HT1080 (cell line): ENCODE measurements at places on chromosomes 3 and 15. TPM values are rescaled to one million over a fixed set of nuclear protein-coding genes. Genes with fewer than 3 reads are reported as not detected.

The SEMA3G gene
- 0.43 and 0.53 TPM in 2 replicates for total RNA-seq

- DNase-seq, result peak; percentile 38
Measured at GRCh38 chr15:62711691-62712454, 330.7 kb upstream of the TPM1 start.

The SCG3 gene
- not detected in 2 replicates for total RNA-seq

- DNase-seq, result peak; percentile 51
Measured at GRCh38 chr3:12479919-12480427, 4.3 kb upstream of the TSEN2 start.

- DNase-seq, result no peak
Measured at GRCh38 chr15:79620112-79620857, 188.1 kb downstream of the MINAR1 start.

The UROC1 gene
- 0.03 TPM in 1 of 2 replicates, not detected in the other for total RNA-seq

- no peak for DNase-seq
Measured at GRCh38 chr15:67899596-67900283, 59.9 kb upstream of the RNU6-1 start.

The CTDSPL2 gene
- total RNA-seq, result 60.1 and 69.7 TPM in 2 replicates

The ZBBX gene
- total RNA-seq, result 0.30 TPM in 1 of 2 replicates, not detected in the other

The COL6A5 gene
- total RNA-seq, result 0.17 and 0.26 TPM in 2 replicates

The DAZL gene
- 0.07 TPM in 1 of 2 replicates, not detected in the other for total RNA-seq

DNA sequence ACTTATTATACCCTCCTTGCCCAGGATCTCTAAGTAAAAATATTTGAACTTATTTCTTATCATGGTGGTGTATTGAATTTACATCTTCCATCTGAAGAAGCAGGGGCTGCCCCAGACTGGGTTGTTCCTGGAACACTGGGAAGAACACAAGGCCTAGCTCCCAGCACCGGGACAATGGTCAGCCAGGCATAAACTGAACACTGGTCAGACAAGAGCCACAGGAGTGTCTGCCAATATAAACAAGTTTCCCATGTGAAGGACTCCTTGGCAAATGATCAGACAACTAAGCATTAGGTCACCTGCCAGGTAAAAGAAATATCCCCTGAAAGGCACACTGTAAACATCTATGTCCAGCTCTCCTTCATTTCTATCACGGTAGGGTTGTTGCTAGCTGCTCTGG, 172.4 kb downstream of the ATP8B4 start:
- DNase-seq, result no peak

- peak; percentile 97 for DNase-seq
Measured at GRCh38 chr3:157088601-157089454, 71.1 kb downstream of the CCNL1 start.

- DNase-seq, result no peak
Measured at GRCh38 chr3:64185436-64185835, 39.8 kb downstream of the PRICKLE2 start.

DNA sequence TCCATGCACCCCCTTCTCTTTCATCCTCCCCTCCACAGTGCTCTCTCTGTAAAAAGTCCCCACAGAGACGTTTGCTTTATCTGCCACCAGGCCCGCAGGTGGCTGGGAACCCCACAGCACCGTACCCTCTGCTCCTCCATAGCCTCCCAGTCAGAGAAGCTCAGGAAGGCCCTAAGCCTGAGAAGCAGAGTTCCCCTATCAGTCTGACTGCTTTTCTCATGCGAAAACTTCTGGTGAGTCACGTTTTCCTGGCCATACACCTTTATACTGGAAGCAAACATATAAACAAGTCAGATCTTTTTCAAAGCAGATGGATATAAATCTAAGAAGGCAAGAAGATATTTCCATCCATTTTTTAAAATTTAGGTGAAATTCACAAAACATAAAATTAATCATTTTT, 51.5 kb upstream of the MEF2A start:
- DNase-seq, result no peak

GRCh38 chr15:59918994-59919951, 84.8 kb upstream of the FOXB1 start:
- DNase-seq, result peak; percentile 91

DNA sequence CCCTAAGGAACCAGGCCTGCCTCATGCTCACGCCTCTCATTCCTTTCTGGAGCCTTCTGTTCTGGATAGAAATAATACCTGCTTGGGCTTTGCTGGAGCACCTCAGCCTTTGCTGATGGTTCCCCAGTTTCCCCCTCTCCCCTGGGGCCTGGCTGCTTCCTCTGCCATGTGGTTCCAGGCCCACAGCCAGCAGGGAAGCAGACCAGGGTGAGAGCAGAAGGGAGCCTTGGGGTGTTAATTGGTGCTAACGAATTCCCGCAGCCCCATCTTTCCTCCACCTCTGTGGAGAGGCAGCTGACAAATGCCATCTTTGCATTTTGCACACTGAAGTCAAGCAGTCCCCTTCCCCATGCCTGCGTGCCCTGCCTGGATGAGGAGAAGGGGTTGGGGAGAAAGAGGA, 13.1 kb upstream of the CORO2B start:
- DNase-seq, result no peak

DNA sequence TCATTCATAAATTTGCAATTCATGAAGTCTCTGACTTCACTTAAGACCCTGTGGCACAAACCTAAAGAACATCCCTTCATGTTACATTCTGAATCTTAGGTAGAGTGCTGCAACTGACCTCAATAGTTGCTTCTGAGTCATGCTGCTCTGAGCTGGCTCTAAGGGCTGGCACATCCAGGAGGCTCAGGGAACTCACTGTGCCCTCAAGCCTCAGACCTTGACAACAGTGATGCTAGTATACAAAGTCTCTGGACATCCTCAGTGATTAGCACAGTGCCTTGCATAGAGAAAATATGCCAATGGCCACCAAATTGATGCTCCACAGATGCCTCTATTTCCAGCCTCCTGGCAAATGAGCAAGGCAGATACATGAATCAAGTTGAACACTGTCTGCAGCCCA, 740.9 kb upstream of the LMCD1 start:
- no peak for DNase-seq

The IL20RB gene
- 1.1 TPM in 2 replicates for total RNA-seq

DNA sequence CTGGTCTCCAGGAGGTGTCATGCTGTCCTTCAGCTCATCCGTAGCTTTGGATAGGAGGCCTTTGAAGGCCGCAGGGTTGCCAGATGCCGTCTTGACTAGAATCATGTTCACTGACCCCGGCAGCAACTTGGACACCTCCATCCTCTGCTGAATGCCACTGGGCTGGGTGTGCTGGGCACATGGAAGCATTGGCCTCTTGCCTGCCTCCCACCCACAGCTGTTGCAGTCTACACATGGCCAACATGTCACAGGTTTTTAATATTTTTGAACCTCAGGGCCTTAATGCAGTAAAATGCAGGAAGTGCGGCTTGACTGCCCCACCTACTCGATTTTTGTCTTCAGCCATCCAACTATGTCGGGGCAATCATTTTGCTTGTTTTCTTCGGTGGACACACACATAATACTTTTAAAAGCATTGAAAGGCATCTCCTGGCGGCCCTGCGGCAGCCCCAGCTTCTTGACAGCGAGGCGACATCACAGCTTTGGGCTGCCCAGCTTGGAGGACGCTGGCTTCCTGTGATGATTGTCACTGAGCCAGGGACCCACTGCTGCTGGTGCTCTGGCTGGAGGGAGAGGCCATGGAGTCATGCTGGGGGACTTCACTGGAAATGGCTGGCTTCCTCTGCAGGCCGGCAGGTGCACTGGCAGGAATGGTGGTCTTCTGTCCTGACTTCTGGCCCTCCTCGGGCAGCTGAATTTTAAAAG, 31.6 kb upstream of the ACAD9 start:
- no peak for DNase-seq

- no peak for DNase-seq
Measured at GRCh38 chr3:152452318-152452717, 183.6 kb downstream of the MBNL1 start.

The ITIH1 gene
- total RNA-seq, result not detected in 2 replicates

The GABRR3 gene
- total RNA-seq, result not detected in 2 replicates

The EXD1 gene
- total RNA-seq, result not detected in 2 replicates

DNA sequence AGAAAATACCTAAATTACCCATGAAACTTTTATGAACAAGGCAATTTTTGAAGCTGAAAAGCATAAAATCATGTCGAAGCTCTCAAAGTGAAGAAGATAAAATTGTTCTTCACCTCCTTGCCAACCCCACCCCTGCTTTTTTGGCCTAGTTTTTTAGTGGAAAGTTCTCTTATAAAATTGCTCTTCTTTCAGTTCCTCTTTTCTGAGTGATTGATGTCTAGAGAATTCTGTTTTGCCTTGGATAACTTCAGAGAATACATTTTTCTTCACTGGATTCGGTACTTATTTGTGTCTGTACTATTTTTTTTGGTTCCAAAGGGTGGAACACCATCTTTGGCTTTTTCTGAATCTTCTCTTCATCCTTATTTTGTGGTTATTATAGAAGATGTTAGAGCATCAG, 25.0 kb upstream of the PYDC2 start:
- DNase-seq, result no peak

GRCh38 chr3:127491909-127492308, 98.6 kb downstream of the TPRA1 start:
- DNase-seq, result no peak

The ACAN gene
- 0.27 and 0.37 TPM in 2 replicates for total RNA-seq

GRCh38 chr3:124824286-124824915, 62.8 kb downstream of the ITGB5 start:
- no peak for DNase-seq

- DNase-seq, result no peak
Measured at GRCh38 chr3:13548696-13549622, at the start of gene FBLN2. Gene FBLN2 (plus strand): TSS chr3:13549125. CDS start chr3:13570356, 21,231 bp downstream.

DNA sequence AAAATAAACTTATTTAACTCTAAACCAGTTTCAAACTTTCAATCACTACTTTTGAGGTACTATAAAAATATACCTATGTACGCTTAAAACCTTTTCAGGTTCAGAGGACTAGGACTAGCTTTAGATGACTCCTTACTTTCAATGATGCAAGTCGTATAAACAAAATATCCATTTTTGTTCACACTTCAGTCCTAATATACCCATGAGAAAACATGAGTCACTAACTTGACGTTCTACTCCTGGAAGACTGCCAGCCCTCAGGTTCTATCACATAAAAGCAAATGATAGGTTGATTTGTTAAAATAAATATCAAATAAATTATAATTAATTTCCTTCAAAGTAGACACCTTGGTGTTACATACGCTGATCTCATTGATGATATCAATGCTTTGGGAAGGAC, 10.6 kb upstream of the P3H2 start:
- DNase-seq, result peak; percentile 66

DNA sequence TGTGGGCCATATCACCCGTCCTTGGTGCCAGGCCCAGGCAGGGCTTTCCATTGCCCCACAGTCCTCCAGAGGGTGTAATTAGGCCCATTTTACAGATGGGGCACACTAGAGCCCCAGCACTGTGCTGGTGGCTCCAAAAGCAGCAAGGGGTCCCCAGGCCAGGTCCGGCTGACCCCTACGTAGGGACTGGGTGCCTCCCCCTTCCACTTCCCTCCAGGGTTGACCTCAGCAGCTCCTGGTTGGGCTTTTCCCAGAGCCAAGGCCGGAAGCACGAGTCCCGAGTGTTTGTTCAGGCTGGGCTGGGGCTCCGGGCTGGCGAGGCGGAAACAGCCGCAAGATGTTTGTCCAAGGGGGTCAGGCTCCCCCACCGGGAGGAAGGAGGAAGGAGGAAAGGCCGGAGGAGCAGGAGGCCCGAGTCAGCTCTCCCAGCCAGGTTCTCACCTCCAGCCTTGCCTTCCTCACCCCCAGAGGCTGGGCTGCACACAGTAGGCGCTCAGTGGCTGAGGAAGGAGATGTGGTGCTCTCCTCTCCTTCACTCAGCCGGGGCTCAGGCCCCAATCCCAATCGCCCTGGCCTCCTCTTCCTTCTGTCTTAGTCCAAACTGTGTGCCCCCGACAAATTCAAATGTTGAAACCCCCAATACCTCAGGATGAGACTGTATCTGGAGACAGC, 17.1 kb upstream of the PLXND1 start:
- no peak for DNase-seq

The LRRC2 gene
- 0.19 and 0.20 TPM in 2 replicates for total RNA-seq

DNA sequence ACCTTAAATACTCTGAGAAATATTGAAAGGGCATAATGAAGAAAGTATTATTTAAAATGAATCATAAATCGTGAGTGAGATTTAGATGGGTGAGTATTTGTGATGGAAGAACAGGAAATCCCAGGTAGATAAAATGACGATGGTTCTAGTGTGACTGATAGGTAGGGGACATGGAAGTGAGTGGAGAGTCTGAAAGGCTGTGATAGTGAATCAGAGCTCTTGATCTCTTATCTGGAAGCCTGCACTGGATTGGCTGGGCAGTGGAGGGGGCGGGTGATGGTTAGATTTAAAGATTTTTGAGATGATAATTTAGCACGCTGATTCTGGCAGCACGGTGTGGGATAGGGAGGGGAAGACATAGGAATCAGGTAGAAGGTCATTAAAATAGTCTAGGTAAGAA, 20.1 kb downstream of the HGD start:
- no peak for DNase-seq

DNA sequence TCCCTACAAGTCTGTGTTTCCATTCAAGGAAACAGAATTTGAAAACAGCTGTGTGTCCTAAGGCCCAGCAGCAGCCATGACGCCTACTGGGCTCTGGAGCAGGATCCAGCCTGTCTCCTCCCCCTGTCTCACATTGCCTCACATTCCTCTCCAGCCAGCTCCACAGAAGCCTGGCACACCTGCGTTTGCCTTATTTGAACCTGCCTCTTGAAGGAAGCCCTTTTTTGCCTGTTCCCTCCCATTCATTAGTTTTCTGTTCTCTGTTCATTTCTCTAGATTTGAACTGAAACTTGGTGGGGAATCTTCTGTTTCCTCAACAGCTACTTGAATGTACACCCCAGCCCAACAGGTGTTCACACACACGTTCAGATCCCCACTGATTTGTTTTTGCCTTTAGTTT, 890.5 kb downstream of the TUSC7 start:
- no peak for DNase-seq

The GOLGA8O gene
- 0.10 TPM in 1 of 2 replicates, not detected in the other for total RNA-seq

The DUOXA2 gene
- total RNA-seq, result not detected in 2 replicates

GRCh38 chr3:150840802-150841515, 64.3 kb downstream of the MINDY4B start:
- DNase-seq, result no peak

- DNase-seq, result no peak
Measured at GRCh38 chr3:126990890-126991289, 8.0 kb downstream of the PLXNA1 start.

The P2RY13 gene
- total RNA-seq, result not detected in 2 replicates

- DNase-seq, result peak; percentile 61
Measured at GRCh38 chr3:14806641-14807263, 12.0 kb upstream of the FGD5 start.

The FBXL22 gene
- 0.60 and 1.9 TPM in 2 replicates for total RNA-seq

The TIPIN gene
- 21.9 TPM in 2 replicates for total RNA-seq

The PPP4R2 gene
- total RNA-seq, result 45.4 and 48.0 TPM in 2 replicates
